ENCODE measurements at places on chromosomes 2 and 18.

GRCh38 chr2:120389036-120389391, 43.1 kb downstream of the INHBB start:
- no peak for DNase-seq

- DNase-seq, result no peak
These were observed 84.9 kb upstream of the ST8SIA3 start for GRCh38 chr18:57267368-57267925.

DNA sequence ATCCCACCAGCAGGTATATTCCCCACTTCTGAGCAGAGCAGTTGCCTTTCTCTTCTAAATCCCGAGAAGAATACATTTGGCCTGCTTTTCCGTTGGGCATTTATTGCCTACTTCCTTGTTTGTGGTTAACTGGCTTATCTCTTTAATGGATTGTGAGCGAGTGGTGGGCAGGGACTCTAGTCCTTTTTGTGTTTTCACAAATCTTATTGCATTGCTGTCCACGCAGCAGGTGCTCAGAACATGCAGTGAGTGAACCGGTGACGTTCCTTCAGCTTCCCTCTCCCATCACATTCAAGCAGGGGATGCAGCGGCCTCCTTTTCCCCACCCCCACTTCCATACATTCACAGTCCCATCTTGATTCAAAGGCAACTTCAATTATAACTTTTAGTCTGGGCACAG, 28.9 kb upstream of the GAREM2 start:
- DNase-seq, result no peak

GRCh38 chr18:54386043-54386442, 28.3 kb downstream of the C18orf54 start:
- DNase-seq, result no peak

DNA sequence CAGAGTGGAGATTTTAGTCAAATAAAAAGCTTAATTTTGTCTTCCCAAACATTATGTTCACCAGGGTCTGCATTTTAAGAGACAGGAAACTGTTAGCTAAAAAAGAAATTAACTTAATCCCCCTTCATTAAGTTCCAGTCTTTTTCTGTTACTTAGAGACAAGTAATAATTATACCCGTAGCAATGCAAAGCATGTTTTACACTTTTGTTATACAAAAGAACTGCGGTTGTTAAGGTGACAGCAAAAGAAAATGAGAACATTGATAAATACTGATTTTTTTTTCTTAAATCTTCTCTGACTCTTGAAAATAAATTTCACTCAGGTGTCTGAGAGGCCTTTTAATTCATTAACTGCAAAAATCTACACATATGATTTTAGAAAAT, 101.4 kb downstream of the MEIS1 start:
- no peak for DNase-seq
